Small intestine (tissue), 16 donors: ENCODE measurements at places on chromosomes 16 and 17. TPM values are rescaled to one million over a fixed set of nuclear protein-coding genes. Genes with fewer than 3 reads are reported as not detected.

The ABAT gene
- polyA plus RNA-seq = 40.3 TPM

DNA sequence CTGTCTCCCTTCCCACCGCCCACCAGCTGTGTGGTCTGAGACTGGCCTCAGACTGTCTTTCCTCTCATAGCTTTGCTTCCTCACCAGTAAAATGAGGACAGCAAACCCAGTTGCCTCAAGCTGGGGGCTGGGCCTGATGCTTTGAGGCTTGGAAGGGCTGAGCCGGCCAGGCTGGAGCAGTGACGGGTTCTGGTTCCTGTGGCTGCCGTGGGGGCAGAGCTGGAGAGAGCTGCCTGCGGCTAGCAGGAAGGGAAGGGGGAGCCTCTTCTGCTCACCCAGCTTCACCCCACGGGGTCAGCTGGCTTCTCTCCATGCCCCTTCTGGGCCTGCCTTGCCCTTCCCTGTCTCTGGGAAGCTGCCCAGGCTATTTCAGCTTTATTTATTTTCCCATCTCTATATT is 23.7 kb downstream of the LASP1 start:
- H3K36me3 ChIP-seq = peaks cover 25% of the 10 kb centered on the region
- no peak for DNase-seq
- no peak overlapping the region for H3K27ac ChIP-seq
- no peaks in the 10 kb centered on the region for H3K27me3 ChIP-seq
- peaks cover 7% of the 10 kb centered on the region for H3K4me1 ChIP-seq
- H3K4me3 ChIP-seq = no peak overlapping the region

- no peaks in the 10 kb centered on the region for H3K27me3 ChIP-seq
- no peaks in the 10 kb centered on the region for H3K36me3 ChIP-seq
- H3K27ac ChIP-seq = no peak overlapping the region
- H3K4me1 ChIP-seq = no peaks in the 10 kb centered on the region
- H3K4me3 ChIP-seq = no peak overlapping the region
These were observed 46.3 kb upstream of the ACSM2B start for GRCh38 chr16:20622498-20622870.

- H3K27ac ChIP-seq = no peak overlapping the region
- no peaks in the 10 kb centered on the region for H3K4me1 ChIP-seq
- DNase-seq = no peak
- peaks cover 8% of the 10 kb centered on the region for H3K27me3 ChIP-seq
These were observed 23.7 kb downstream of the CACNG4 start for GRCh38 chr17:66988069-66988798.

GRCh38 chr17:42423766-42424165 is 710 bp upstream of the CAVIN1 start:
- no peak overlapping the region for H3K4me3 ChIP-seq
- peak overlapping the region; percentile 83 for H3K27ac ChIP-seq
- no peak for DNase-seq
- peaks cover 2% of the 10 kb centered on the region for H3K4me1 ChIP-seq

- no peak overlapping the region for H3K4me3 ChIP-seq
- no peak for DNase-seq
- peaks cover 8% of the 10 kb centered on the region for H3K4me1 ChIP-seq
- H3K27me3 ChIP-seq = no peaks in the 10 kb centered on the region
- H3K27ac ChIP-seq = no peak overlapping the region
- no peaks in the 10 kb centered on the region for H3K36me3 ChIP-seq
These were observed 15.4 kb upstream of the MRPL38 start for GRCh38 chr17:75920045-75920560.

GRCh38 chr16:49281843-49282642 is 405 bp upstream of the CBLN1 start:
- peaks cover 50% of the 10 kb centered on the region for H3K27me3 ChIP-seq
- H3K4me1 ChIP-seq = peaks cover 4% of the 10 kb centered on the region
- peak overlapping the region; percentile 63 for H3K4me3 ChIP-seq
- DNase-seq = peak; percentile 97

The CTRB2 gene
- polyA plus RNA-seq = 0.34 TPM

The KRTAP4-7 gene
- not detected for polyA plus RNA-seq

GRCh38 chr17:78939615-78940014 is 14.4 kb upstream of the TIMP2 start:
- peaks cover 6% of the 10 kb centered on the region for H3K27me3 ChIP-seq
- H3K4me1 ChIP-seq = peaks cover 11% of the 10 kb centered on the region
- no peak for DNase-seq
- no peak overlapping the region for H3K4me3 ChIP-seq
- H3K36me3 ChIP-seq = no peaks in the 10 kb centered on the region
- H3K27ac ChIP-seq = no peak overlapping the region

DNA sequence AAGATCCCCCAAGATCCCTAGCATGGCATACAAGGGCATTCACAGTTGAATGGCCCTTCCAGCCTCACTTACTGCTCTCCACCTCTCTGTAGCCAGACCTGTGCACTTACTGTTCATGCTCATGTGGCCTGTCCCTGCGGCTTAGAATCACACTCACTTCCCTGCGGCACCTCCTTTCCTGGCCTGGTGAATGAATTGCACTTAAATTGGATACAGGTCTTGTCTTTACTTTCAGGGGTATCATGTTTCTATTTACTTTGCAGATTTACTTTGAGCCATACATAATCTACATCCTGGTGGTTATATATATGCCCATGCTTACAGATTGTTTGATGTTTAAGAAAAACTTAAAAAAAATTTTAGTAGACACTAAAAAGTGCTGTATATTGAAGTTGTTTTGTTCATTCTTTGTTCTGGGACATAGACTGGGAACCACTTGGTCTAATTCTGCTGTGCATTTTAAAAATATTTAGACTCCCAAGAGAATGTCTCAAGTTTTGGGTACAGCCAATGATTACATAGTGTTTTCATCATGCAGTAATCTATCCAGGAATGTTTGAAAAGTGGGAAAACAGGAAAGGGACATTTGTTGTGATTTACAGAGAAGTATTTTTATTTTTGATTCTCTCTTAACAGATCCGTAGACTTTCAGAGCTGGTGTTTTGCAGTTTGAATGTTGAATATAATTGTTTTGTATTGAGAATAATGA is 63.9 kb downstream of the NUP88 start:
- no peak overlapping the region for H3K4me3 ChIP-seq
- DNase-seq = no peak
- H3K27ac ChIP-seq = no peak overlapping the region
- no peaks in the 10 kb centered on the region for H3K4me1 ChIP-seq

The AOC2 gene
- polyA plus RNA-seq = 0.71 TPM

DNA sequence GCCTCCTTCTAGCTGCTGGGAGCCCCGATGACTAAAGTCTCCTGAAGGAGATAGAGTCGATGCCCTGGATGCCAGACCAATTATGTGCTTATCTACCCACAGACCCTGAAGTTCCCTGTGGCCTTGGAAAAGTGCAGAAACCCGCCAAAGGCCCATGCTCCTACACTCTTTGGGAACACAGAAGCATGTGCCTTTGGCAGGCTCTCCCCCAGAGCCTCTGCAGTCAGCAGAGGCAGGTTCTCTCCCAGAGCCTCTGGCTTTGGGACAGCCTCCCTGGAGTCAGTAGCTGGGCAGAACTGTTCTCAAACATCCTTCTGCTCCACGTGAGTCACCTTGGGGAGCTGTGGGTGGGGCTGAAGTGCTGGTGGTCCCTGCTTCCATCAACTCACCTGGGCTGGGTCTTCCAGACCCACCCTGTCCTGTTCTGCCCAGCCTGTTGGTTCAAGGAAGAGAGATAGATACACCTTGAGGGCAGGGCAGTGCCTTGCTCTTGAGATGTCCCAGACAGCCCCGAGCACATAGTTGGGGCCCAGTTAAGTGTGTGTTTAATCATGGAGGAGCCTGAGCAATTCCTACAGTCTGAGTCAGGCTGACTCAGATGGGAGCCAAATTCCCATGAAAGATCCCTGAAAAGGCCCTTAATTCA is 3.2 kb upstream of the CDK5RAP3 start:
- DNase-seq = peak; percentile 62
- no peaks in the 10 kb centered on the region for H3K27me3 ChIP-seq
- H3K36me3 ChIP-seq = no peaks in the 10 kb centered on the region
- peaks cover 5% of the 10 kb centered on the region for H3K4me1 ChIP-seq
- H3K27ac ChIP-seq = peak overlapping the region; percentile 53
